ENCODE measurements at places on chromosomes 1 and 21.

DNA sequence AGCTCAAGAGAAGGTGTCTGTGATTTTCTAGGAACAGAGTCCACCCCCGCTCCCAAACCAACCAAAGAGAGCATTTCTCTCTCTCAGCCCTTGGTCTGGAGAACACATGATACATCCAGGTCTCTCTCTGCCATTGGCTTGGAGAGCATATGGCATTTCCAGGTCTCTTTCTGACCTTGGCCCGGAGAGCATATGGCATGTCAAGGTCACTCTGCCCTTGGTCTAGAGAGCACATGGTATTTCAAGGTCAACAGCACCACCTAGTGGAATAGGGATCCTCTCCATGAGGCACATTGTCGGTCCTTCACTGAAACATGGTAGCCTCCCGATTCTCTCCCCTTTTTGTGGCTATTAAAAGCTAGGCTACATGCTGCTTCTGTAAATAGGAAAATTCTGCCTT is 437.7 kb upstream of the OLFM3 start:
- DNase-seq = no peak

DNA sequence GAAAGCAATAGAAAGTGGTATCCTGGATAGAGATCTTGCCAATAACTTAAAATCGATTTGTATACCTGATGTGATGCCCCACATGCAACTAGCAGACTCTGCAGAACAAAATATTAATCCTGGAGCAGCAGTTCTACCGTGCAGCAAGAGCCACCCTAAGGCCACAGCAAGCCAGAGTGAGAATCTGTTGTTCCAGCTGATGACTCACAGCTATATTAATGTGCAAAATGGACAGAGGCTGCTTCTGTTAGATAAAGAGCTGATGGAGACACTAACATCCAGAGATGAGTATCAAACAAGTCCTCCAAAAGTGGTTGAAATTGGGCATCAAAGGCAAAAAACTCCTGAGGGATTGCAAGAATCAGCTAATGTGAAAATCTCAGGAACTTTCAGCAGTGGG is 127.8 kb downstream of the MACF1 start:
- DNase-seq = no peak

GRCh38 chr1:232486454-232487207 is 143.3 kb downstream of the SIPA1L2 start:
- no peak for DNase-seq

DNA sequence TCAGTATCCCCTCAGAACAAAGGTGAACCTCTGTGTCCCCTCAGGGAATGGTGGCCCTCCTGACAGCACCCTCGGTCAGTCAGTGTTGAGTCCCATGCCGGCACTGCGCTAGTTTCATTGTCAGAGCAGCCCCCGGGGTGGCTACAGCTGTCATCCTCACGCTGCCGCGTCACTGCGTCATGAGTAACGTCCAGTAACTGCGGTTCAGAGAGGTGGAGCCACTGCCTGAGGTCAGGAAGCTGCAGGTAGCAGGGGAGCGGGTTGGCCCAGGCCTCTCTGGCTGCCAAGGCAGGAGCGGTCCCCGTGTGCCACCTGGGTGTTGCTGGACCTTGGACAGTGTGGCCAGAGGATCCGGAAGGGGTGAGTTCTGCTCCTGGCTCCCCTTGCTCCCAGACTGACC is 20.2 kb upstream of the WNT4 start:
- DNase-seq = no peak

- no peak for DNase-seq
Measured at GRCh38 chr1:10851024-10852013, 54.9 kb upstream of the CASZ1 start.

DNA sequence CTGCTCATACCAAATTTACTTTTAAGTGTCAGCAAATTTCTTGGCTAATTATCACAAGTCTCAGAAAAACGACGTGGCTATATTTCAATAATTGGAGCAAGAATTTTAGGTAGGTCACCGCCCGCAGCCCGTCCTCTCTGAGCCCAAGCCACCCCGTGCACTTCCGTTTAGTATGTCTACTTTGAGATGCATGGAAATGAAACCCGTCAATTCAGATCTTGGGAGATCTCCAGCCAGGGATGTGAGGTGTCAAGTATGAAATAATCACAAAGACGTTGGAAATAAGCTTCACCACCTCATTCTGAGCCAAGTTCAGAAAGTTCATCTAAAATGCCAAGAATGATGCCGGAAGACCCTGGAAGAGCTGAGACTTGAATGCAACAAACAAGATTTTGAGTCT is 132.6 kb upstream of the IRF2BP2 start:
- no peak for DNase-seq

DNA sequence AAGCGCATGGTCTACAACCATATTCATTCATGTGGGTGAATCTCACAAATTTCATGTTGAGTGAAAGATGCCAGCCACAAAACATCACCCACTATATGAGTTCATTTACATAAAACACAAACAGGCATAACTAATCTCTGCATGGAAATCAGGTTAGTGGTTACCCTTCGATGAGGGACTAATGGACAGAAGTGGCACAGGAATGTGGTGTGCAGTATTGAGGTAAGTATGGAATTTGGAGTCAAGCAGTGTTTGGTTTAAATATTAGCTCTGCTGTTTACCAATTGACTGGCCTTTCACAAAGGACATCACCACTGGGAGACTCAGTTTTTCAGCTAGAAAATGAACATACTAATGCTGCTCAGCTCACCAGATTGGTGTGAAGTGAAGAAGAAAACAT is 24.2 kb downstream of the CCDC185 start:
- no peak for DNase-seq

DNA sequence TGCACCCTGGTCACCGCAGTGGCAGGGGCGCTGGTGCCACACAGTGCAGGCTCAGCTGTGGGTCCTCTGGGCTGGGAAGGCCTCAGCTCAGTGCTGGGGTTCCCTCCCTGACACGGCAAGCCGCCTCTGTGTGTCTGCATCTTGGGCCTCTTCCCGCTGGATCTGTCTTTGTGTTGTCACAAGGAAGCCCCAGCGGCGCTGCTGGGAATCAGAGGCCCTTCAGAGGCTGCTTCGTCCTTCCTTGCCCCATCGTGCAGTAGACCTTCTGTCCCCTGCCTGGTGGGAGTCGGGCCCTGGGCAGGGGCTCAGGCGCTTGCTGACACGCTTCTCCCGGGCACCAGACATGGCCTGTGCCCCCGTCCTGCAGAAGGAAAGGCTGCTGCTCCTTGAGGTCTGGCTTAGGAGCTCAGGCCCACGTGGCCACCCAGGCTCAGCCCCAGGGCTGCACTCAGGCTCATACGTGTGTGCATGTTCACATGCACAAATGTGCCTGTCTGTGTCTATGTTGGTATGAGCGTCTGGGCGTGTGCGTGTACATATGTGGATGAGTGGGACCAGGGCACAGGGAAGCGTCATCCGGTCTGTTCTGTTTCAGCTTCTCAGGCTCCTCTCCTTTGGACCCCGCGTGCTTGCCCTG is 24.3 kb upstream of the DIP2A start:
- DNase-seq = no peak

DNA sequence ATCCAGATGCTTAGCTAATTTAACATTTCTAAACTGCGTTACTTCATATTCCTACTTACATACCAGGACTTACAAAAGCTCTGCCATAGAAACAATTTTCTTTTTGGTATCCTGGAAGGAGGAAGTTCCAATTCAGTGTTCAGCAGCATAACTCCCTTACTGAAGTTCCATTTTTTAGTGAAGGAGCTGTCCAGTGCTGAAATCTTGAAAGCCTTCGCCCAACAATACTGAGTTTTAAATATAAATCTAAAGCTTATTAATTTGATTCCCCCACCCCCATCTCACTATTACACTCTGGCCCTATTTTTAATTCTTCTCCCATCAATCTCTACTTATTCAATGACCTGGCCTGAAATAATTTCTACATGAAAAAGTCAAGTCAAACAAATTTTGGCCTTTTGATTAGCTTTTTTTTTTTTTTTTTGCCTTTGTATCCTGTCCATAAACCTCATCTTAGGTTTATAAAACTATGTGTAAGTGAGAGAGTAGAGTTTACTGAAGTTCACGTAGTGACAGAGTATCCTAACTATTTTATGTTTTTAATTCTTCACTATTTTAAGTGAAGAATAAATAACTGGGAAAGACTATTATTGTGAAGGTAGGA is 323.0 kb upstream of the PLD5 start:
- DNase-seq = no peak

DNA sequence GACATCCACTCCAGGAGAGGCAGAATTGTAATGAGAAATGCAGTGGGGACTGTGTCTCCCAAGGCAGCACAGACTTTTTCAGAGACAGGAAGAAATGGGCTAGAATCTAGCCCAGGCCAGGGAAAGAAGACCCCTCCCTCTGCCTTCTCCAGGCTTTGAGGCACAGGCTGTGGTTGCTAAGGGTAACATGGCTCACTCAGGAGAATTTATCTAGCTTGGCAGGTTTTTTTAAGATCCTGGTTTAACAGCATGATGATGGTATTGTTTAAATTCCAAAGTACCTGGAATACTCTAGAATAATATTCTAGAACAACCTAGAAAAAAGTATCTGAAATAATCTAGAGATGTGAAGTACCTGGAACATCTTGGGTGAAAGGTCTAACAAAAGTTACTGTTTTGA is 125.6 kb downstream of the URB2 start:
- DNase-seq = no peak

DNA sequence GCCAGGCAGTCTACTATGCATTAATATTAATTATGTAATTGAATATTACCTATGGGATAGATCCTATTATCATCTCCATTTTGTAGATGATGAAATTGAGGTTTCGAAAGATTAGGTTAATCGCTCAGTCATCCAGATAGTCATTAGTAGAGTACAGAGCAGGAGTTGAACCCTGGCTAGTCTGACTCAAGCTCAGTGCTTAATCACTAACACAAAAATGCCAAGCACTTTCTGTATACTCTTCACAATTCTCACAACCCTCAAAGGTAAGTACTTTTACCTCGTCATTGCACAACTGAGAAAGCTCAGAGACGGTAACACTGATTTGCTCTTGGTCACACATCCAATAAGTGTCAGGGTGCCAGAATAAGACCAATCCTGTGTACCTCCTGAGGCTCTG is 280.2 kb upstream of the PLXNA2 start:
- DNase-seq = no peak

GRCh38 chr21:36698385-36698980 is 432 bp upstream of the SIM2 start:
- no peak for DNase-seq

DNA sequence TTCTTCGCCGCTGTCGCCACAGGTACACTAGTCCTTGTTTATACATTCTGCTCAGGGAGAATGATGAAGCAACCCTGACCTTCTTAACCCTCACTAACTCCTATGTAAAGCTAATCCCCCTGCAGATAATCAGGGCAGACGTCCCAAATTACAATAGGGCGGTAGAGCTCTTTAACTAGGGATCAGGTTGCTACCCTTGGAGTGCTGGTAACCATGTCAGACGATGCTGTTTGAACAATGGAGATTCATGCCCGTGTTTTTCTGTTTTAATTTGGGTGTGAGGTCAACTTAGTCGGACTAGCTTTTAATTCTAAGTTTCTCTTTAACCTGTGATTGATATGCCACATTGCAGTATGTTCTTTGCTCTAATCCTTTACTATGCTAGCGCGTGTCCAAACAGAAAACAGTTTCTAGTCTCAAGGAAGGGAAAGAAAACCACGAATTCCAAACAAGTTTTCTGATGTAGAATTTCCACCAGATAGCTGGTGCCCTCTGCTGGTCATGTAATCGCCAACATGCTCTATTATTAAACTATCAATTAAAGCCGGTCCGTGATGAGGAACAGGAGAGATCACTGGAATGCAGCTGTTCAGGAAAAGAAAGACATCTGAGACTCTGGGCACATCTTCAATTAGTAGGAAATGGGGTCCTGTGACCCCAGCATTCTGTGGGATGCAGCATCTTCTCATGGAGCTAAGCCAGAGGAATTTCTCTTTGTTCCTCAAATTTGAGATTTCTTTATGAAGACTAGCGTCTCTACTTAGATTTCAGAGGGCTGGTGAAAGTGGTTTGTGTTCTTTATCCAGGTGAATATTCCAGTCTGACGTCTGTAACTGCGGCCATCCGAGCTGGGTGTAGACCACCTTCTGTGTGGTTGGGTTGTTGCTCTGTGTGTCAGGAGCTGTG is 18.3 kb upstream of the VAMP3 start:
- DNase-seq = peak; percentile 44

- DNase-seq = no peak
Measured at GRCh38 chr1:222034790-222035189, 292.9 kb upstream of the DUSP10 start.

DNA sequence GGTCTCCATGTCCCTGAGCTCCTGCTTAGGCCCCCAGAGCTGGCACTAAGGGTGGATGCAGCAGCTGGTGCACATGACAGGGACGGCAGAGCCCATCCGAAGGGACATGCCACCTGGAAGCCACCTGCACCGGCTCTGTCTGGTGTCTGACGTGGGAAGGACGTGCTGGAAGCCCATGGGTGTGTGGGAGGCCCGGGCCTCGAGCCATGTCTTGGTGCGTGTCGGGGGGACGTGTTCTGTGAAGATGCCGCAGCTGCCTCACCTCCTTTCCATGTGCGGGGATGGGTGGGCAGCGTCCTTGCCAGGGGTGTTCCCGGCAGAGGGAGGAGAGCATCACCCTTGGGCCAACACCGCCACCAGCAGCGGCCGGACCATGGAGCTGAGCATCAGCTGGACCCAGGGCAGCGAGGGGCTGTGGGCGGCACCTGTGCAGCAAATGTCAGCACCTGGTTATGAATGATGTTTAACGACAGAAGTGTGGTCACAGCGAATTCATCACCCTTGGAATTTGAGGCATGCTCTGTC is 15.5 kb upstream of the POFUT2 start:
- no peak for DNase-seq

- no peak for DNase-seq
Measured at GRCh38 chr1:109598655-109599054, 20.8 kb downstream of the GNAT2 start.

GRCh38 chr1:114828251-114828650 is 26.4 kb upstream of the SYCP1 start:
- no peak for DNase-seq

- no peak for DNase-seq
Measured at GRCh38 chr1:82446955-82447354, 646.2 kb downstream of the ADGRL2 start.

GRCh38 chr1:219798283-219799030 is 129.9 kb downstream of the SLC30A10 start:
- no peak for DNase-seq

- DNase-seq = no peak
Measured at GRCh38 chr1:234936612-234937389, 191.8 kb downstream of the TOMM20 start.

- DNase-seq = no peak
Measured at GRCh38 chr1:181335631-181336030, 147.7 kb upstream of the CACNA1E start.

GRCh38 chr1:167924543-167925231 is 10.8 kb upstream of the ADCY10 start:
- no peak for DNase-seq
